ENCODE measurements at places on chromosomes 16 and 17. TPM values are rescaled to one million over a fixed set of nuclear protein-coding genes. Genes with fewer than 3 reads are reported as not detected.

DNA sequence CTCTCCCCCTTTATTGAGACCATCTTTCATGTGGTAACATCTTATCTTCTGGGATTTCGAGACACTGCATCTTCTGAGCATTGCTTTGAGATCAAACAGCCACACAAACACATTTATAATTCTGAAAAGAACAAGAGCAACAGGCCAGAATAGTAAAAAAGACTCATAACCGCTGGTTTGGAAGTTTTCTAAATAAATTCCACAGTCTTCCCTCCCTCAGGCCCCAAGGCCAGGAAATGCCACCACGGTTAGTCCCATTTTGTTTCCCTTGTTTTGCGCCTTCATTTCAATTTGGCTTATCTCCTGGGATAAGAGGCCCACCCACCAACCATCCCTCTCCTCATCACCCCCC, 25.3 kb downstream of the LITAF start:
- no peak for DNase-seq

Gene SMYD4
- total RNA-seq: 7.8 TPM

DNA sequence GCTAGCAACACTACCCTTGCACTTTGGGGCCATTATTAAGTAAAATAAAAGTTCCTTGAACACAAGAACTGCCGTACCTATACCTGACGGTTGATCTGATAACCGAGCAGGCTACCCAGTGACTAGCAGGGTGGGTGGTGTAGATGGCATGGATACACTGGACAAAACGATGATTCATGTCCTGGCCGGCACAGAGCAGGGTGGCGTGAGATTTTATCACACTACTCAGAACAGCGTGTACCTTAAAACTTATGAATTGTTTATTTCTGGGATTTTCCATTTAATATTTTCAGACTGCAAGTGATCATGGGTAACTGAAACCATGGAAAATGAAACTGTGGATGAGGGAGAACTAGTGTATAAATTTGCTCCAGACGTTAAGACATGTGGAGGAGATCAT, 41.0 kb upstream of the MSI2 start:
- DNase-seq: peak; percentile 26

- DNase-seq: no peak
Measured at GRCh38 chr17:17766077-17766743, 70.6 kb downstream of the SREBF1 start.

DNA sequence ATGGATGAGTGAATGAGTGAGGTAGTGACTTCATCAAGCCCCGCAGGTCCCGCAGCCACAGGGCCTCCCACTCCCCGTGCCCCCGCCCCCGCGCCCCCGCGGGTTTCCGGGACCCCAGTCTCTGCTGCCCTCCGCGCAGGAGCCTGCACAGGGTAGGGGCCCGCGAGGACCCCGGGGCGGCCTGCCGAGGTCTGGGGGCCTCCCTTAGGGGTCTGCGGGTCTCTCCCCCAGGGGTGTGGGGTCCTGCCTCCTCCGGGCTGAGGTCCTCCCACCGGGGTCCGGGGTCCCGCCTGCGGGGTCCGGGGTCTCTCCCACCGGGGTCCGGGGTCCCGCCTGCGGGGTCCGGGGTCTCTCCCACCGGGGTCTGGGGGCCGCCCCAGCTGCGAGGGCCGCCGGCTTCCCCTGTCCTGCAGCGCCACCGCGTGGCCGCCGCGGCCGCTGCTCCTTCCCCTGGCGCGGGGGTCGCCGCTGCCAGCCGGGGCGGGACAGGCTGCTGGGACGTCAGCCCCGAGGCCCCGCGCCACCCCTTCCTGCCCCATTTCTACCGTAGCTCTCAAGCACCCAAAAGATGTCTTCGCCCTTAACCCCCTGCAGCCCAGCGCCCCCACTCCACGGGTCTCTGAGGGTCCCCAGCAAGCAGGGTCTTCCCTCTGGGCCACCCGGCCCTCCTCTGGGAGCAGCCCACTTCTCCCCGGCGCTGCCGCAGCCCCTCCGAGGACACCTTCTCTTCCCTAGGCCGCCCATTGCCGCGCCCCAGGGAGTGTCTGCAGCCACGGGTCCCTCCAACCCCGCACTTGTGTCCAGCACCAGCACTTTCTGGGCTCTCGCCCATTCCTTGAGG, 10.4 kb upstream of the CHMP6 start:
- DNase-seq: no peak

- no peak for DNase-seq
Measured at GRCh38 chr16:13560151-13560550, 359.8 kb upstream of the ERCC4 start.

Gene EVPLL
- total RNA-seq: 1.1 TPM

DNA sequence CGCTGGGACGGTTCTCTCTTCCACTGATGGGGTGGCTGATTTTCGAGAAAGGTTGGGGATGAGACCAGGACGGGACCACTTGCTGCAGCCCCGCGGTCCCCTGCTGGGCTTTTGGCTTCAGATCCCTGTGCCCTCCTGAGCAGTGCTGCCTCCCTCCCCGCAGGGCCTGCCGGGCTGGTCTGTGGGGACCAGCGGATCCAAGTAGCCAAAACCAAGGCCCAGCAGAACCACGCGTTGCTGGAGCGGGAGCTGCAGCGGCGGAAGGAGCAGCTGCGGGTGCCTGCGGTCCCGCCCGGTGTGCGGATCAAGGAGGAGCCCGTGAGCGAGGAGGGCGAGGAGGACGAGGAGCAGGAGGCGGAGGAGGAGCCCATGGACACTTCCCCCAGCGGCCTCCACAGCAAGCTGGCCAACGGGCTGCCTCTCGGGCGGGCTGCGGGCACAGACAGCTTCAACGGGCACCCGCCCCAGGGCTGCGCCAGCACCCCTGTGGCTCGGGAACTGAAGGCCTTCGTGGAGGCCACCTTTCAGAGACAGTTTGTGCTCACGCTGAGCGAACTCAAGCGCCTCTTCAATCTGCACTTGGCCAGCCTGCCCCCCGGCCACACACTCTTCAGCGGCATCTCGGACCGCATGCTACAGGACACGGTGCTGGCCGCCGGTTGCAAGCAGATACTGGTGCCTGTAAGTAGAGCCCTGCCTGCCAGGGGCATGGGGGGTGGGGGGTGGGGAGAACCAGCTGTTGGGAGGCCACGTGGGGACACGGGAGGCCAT, 28.6 kb downstream of the POLR3E start:
- no peak for DNase-seq

Gene CNGB1
- not detected for total RNA-seq

DNA sequence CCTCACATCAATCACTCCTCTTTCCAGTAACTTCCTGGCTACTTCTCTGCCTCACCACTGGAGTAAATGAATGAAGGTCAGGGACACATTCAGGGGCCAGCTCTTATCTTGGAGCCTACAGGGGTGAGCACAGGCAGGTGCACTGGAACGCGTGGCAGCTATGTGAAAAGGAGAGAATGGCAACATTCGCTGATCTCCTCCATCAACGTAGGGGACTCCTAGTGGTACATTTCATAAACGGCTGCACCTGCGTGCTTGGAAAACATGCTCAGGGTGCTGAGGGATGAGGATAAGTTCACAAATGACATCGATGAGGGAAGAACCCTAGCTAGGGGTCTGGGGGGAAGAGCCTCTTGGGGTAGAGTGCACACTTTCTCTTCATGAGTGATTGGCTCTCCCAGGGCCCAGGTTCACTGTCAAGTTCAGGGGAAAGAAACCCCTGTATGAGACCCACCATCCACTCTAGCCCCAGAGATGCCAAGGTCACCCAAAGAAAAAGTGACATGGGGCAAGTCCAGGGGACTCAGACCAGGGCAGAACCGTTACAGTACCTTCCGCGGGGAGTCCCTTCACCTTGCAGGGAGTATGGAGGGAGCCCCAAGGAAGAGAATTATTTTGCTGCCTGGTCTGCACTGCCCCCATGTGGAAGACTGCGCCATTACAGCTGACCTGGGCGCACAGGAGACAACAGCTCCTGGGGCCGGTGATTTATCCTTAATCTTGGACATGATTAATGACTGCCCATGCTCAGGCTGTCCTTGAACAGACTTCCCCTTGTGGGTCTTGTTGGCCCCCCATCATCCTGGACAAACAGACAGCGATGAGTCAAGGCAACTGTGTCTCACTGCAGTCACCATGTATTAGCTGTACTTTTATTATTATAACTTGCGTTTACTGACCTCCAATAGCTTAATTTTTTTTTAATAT, 30.1 kb downstream of the VAC14 start:
- no peak for DNase-seq

DNA sequence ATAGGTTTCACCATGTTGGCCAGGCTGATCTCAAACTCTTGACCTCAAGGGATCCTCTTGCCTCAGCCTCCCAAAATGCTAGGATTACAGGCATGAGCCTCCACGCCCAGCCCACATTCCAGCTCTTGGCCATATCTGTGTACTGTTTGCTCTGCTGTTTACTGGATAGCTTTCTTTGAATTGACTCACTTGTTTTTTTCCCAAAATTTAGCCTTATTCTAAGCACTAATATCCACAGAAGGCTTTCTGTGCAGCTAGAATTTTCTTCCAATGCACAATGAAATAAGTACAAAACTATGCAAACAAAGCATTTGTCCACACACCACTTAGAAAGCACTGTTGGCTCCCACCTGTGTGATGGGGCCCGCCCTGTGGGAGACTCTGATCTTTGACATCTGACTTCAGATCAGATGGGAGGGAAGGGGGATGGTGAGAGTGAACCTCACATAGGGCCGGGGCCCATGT, 72.2 kb downstream of the CLEC16A start:
- DNase-seq: no peak

- no peak for DNase-seq
Measured at GRCh38 chr17:20930081-20930760, 112.6 kb downstream of the USP22 start.

- no peak for DNase-seq
Measured at GRCh38 chr16:81397058-81397878, 47.3 kb upstream of the CMIP start.

DNA sequence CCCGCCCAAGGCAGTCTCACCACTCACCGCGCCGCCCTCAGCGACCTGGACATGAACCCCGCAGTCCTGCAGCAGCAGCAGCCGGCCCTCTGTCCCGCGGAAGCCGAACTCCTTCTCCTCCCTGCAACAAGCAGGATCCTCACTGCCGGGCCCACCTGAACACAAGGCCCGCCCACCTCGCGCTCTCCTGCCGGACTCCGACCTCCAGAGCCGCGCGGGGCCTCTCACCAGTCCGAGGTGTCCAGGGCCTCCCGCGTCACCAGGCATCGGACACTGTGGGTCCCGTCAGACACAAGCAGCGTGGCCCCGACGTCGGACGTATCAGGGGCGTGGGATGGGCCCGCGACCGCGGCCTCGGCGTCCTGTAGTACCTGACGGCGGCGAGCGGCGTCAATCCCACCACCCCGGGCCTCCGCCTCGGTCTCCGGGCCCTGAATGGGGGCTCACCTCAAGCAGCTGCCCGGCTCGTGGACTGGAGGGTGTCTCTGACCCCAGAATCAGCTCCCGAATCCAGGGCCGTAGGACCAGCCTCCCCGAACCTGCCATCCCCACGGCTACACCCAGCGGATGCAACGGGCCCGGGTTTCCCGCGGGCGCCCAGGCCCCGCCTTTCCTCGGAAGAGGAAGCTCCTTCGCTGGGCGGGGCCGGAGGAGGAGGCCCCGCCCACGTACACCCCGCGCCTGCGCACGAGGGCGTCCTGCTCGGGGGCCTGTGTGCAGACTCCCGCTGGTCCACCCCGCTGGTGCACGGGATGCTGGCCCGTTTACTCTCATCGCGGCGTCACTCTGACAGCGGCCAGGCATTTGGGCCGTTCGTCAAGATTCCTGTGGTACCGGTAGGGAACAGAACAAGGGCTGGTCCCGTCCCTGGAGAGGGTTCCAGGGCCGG, at the start of gene ACD:
TSS of gene ACD (minus strand) at position 586 of the 889 bp plus-strand sequence. CDS start at position 546, 40 bp downstream.
- DNase-seq: peak; percentile 51

- no peak for DNase-seq
Measured at GRCh38 chr16:66032841-66033240, 333.6 kb upstream of the CDH5 start.

- DNase-seq: no peak
Measured at GRCh38 chr17:17580662-17581470, 10.6 kb downstream of the PEMT start.

DNA sequence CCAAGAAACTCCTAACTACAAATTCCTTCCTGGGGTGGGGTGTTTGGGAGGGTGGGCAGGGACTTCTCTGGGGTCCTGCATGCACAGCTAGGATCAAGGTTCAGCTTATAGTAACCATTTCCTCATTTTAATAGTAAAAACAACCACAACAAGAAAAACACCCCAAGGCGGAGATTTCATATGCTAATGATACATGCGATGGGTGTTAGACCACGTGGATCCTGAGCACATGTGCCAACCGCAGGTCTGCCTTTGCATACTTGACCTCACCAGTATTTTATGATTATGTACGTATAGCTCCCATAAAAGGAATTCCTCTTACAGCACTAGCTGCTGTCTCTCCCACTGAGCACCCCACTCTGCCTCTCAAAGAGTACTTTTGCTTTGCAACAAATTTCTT, 1.9 kb downstream of the KRTAP4-11 start:
- DNase-seq: no peak

- no peak for DNase-seq
Measured at GRCh38 chr16:66064801-66065530, 301.5 kb upstream of the CDH5 start.

GRCh38 chr17:76027159-76027839, at the start of gene EVPL:
TSS of gene EVPL (minus strand) at chr17:76027306. CDS start at chr17:76027198, 108 bp downstream.
- DNase-seq: peak; percentile 32

DNA sequence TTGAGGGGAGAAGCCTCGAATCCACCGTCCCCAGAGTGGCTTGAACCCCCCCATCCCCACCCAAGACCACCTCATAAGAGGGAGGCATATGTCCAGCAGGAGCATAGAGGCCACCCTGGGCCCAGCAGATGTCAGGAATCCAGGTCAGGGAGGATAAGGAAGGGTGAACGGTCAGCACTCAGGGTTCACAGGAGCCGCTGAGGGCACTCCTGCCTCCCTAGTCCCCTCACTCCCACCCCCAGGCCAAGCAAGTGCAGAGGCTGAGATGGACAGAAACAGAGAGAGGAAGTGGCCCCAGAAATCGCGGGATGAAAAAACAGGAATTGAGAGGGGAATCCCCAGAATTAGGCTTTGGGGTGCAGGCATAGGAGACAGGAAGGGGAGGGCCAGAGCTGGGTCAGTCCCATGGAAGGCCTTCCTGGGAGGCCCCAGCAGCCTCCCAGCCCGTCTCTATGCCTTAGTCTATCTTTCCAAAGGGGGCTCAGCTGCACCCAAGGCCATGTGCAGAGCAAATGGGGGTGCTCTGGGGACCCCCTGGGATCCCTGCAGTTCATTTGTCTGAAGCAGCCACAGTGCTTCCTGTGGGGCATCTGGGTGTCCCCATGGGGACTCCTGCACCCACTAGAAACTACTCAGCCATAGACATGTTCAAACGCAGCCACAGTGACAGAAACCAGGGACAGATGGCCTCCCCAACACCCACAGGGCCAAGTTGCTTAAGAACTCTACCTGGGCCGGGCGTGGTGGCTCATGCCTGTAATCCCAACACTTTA, 1.7 kb downstream of the CMTM3 start:
- no peak for DNase-seq
